Stimulated activated CD4-positive, alpha-beta T cell treated with anti-CD3 and anti-CD28 coated beads, TNF-alpha, amount 100 ng/mL, for 1 hour (primary cell): ENCODE measurements at places on chromosomes 1 and 21.

- DNase-seq, result no peak
Observed at GRCh38 chr21:34122047-34122446, 48.7 kb downstream of the MRPS6 start.

DNA sequence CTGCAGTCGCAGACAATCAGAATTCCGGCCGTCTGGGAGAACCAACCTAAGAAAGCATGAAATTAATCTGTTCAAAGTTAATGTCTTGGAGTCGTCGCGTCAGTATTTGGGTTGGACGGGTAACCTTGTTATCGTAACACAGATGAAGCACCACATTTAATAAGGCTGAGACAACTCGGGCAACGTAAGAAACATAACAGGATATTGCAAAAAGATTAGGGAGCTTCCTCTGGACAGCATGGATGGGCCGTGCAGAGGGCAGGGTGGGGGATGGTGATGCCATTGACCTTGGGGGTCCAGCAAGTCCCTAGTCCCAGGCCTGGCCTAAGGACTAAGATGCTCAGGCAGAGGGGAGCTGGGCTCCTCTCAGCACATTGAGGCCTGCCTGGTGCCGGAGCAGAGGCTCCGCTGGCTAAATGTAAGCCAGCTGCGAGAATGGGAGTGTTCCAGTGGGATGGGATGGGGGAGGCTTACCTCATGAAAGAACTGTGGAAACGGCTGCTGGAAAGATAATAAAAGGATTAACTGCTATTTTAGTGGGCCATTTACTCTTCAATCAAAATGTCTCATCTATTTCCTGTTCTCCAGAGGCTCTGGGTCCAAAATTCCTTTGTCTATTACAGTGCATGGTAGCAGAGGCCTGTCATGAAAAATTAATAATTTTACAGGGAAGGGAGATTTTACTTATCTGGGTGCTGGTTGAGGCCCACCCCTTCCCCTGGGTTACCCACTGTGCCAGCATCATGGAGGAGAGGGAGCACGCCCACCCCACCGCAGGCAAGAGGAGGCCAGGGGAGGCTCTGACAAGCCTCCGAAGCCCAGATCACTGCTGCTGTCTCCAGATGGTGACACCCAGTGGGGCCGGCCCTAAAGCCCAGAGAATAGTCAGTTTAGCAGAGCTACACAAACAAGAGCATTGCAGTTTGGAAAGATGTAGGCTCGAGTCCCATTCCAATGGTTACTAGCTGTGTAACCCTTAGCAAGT is 131.6 kb downstream of the DMRTB1 start:
- no peak for DNase-seq

- no peak for DNase-seq
Observed at GRCh38 chr1:181104042-181104789, 15.7 kb downstream of the IER5 start.

DNA sequence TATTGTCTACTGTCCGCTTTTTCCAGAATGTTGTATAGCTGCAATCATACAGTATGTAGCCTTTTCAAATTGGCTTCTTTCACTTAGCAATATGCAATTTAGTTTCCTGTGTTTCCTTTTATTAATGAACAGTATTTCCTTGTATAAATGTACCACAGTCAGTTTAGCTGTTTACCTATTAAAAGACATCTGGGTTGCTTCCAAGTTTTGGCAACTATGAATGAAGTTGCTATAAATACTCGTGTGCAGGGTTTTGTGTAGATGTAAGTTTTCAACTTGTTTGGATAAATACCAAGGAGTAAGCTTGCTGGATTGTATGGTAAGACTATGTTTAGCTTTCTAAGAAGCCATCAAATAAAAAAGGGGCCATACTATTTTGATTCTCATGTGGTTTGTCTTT is 24.4 kb upstream of the KCNJ6 start:
- no peak for DNase-seq

DNA sequence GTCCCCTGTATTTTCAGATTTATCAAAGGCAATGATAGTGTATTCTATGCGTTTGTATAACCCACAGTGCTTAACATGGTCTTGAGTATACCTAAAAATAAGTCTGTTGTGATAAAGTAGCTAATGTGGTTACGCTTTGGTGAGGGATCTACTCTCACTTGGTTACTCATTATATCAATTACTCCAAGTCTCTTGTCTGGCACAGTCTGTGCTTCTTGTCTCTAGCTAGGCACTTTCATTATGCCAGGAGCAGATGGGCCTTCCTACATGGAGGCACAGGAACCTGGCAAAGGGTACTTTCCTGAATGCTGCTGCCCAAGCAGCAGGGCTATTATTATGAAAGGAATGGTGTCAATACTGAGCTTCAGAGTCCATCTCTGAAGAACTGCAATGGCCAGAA is 4.2 kb upstream of the PTPN22 start:
- no peak for DNase-seq

DNA sequence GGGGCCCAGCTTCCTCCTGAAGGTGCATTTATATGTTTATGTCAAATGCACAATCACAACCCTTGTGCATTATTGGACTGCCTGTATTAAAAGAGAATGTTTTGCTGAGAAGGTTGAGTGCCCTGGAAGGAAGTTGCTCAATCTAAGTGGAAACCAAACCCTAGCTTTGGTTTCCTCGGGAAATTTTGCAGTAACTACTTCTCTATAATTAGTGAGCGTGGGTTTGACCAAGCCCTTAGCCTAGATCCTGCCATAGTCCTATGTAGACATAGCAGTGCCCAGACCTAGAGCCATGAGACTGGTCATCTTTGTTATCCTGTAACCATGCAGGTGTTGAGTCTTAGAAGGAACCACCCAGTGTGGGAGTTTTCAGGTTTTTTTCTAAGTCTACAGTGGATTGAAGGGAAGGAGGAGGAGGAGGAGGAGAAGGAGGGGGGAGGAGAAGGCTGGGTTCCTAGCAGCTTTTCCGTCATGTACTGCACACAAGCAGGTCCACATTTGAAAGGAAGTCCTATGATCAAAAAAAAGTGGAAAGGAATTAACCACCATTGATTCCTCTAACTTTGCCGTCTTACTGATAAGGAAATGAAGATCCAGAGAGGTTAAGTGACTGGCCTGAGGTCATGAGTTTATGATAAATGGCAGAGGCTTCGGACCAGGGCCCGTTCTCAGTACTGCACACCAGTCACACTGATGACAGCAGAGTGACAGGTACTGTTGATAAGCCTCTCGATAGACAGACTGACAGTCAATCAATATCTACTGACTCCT is 72.2 kb upstream of the LYST start:
- no peak for DNase-seq

DNA sequence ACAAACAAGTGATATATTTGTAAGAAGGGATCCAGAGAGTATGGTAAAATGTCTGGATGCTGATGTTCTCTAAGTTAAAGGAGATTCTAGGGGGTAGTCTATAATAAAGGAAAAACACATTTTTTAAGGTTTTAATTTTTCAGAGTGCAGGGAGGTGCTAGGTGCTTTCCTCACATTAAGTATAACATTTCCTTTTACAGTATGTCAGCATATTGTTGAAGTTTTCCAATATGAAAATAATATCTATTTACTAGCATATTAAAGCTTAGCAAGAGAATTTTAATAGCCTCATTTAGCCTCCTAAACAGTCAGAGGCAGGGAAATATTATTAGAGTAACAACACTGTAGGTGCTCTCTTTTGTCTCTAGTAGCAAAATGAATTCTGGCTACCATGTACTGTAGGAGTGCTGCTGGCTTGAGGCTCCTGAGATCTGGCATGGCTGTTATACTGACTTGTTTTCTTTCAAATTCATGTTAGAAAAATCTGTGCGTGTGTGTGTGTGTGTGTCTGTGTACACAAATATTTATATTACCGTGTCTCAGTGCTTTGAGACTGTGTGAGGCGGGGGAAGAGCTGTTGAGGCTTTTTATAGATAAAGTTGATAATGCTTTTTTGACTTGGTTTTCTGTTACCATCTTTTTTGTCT is 71.0 kb downstream of the POU2F1 start:
- no peak for DNase-seq

DNA sequence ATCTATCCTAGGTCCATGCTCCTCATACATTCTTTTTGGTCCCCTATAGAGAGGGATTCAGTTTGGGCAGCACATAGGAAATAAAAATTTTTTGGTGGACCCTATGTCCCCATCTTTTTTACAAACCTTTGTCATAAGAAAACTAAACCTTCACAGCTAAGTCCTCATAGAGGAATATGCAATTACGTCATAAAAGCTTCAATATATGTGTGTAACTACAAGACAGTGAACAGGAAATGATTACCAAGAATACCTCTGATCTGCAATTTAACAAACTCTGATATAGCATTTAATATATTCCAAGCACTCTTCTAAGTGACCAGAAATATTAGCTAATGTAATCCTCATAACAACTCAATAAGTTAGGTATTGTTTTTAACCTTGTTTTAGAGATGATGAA is 6.3 kb upstream of the DENND2C start:
- no peak for DNase-seq

DNA sequence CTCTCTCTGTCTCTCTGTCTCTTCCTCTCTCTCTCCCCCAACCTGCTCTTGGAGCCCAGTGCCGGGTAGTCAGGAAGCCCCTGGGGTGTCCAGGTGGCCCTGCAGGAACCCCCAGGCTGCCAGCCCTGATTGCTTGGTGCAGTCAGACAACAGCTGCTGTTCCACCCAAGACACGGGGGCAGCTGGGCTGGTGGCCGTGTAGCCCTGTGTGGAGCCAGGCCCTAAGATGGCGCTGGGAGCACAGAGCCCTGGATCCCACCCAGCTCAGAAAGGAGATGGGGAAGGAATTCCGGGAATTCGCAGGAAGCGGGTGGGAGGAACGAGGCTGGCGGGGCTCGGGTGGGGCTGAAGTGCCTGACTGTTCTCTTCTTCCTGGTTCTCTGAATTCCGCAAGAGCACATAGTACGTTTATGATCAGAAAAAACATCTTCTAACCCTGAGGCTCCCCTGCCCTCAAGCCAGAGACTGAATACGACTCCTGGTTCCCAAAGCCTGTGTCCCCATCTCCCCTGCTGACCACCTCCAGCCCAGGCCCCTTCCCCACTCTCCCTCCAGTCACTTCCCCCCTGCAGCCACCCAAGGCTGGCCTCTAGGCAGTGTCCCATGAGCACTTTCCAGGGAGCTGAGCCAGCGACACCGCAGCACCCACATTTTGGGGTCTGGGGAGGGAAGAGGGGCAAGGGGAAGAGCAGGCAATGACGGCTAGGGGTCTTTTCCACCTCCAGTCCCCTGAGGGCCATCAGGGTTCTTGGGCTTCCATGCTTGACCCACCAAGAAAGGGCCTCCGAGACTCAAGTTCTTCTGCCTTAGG is 55.0 kb downstream of the WNT9A start:
- DNase-seq, result no peak

GRCh38 chr1:171256940-171257606 is 8.8 kb downstream of the FMO1 start:
- DNase-seq, result no peak

GRCh38 chr1:119713749-119714456 is 2.2 kb downstream of the PHGDH start:
- DNase-seq, result no peak

- no peak for DNase-seq
Observed at GRCh38 chr1:228031276-228031995, 24.6 kb downstream of the WNT3A start.

GRCh38 chr21:29920938-29921337 is 18.9 kb downstream of the GRIK1 start:
- no peak for DNase-seq

DNA sequence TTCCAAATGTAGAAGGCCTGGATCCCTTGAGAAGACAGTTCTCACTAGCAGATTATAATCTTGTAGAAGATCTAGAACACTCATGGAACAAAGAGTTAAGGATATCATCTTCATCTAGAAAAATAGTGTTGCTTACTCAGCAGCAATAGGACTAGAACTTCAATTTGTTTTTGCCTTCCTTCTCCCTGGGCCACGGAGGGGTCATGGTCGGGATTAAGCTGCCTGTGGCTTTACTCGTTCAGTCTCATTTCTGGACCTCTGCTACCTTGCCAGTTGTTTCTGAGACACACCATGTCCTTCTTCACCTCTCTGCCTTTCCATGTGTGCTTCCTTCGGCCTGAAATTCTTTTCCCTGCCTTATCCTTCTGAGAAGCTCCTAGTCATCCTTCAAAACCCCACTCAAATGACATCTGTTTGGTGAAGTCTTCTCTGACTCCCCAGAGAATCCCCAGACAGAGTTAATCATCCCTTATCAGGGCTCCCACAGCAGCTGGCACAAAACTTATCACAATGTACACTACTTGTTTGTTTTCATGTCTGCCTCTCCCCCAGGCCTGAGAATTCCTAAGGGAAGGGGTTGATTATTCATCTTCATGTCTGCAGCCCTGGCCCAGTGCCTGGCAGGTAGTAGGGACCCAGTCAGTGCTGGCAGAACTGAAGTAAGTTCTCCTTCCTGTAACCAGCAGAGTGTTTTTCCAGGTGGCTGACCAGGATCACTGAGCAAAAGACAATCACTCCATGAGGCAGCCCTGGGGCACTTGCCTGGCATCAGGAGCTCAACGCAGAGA is 15.5 kb upstream of the SNX27 start:
- no peak for DNase-seq

GRCh38 chr1:236137285-236137852 is 5.0 kb upstream of the GPR137B start:
- DNase-seq, result no peak

GRCh38 chr1:101924700-101925099 is 72.0 kb downstream of the OLFM3 start:
- DNase-seq, result no peak

DNA sequence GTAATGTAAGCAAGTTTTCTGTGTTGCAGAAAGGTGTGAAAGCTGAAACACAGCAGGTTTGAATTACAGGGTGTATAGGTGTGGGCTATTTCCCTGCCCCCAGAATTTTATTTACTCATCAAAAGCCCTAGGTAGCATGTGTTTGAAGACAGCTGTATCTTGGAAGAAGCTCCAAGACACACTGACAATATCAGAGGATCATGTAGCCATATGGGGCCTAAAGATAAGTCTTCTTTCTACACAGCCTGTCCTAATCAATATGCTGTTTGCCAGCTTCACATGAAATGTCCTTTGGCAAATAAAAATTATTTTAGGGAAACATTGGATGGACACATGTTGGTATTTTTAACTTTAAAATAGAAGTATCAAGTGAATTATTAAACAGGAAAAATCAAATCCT is 17.5 kb upstream of the SUCO start:
- no peak for DNase-seq

- DNase-seq, result no peak
Observed at GRCh38 chr1:115432061-115432460, 94.0 kb upstream of the NGF start.

GRCh38 chr21:42195378-42196031 is 23.4 kb upstream of the ABCG1 start:
- no peak for DNase-seq
